ENCODE measurements at places on chromosomes 12 and 14.

GRCh38 chr12:79012636-79013035 lies 148.1 kb downstream of the SYT1 start:
- no peak for DNase-seq

DNA sequence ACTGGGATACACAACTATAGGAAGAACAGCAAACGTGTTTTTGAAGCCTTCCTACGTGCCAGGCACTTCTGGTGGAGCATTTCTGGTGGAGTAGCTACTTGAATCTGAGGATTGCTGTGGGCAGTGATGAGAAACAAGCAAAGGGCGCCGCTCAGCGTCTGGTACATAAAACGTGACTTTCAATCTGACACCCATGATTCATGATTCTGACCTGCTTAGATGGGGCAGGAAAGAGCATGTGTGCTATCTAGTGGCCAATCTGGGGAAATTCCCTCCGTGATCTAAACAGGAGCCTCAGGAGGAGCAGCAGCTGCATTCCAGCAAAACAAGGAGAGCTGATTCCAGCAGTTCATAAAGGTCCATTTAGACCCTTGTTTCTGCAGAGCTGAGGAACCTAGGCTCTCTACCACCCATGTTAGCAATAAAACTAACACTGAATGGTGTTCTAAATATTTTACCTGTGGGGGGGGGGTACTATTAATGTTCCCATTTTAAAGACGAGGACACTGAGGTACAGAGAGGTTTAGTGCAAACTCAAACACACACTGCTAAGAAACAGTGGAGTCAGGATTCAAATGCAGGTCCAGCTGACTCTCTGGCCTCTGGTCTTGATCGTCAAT lies 37.8 kb downstream of the PAH start:
- DNase-seq: no peak

GRCh38 chr12:42767998-42768397 lies 178.5 kb upstream of the PRICKLE1 start:
- DNase-seq: no peak

- DNase-seq: no peak
These were observed 17.2 kb upstream of the ELK3 start for GRCh38 chr12:96177013-96177412.

GRCh38 chr14:25001156-25001555 lies 48.8 kb downstream of the STXBP6 start:
- no peak for DNase-seq

GRCh38 chr12:47075192-47076084 lies 4.0 kb upstream of the PCED1B start:
- DNase-seq: no peak

DNA sequence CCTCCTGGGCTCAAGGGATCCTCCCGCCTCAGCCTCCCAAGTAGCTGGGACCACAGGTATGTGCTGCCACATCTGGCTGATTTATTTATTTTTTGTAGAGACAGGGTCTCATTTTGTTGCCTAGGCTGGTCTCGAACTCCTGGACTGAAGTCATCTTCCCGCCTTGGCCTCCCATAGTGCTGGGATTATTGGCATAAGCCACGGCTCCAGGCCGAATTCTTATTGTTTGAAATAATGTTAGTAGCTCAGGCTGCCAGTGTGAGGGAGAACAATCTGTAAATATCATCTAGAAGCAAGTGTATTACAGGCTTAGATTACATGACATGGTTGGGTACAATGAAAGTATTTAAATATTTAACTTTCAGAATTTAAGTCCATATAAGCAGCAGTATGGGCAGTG lies 8.2 kb downstream of the ACTR6 start:
- DNase-seq: no peak

- no peak for DNase-seq
These were observed 414.4 kb downstream of the DAD1 start for GRCh38 chr14:22174412-22175277.

- peak; percentile 77 for DNase-seq
These were observed 21.8 kb upstream of the KRT78 start for GRCh38 chr12:52870361-52871290.

- no peak for DNase-seq
These were observed 46.5 kb upstream of the GPR68 start for GRCh38 chr14:91290986-91291385.
